ENCODE measurements at places on chromosomes 2 and 18.

- no peak for DNase-seq
Measured at GRCh38 chr2:239482778-239483712, 82.2 kb upstream of the HDAC4 start.

- DNase-seq, result no peak
Measured at GRCh38 chr2:151855111-151855510, 26.9 kb upstream of the ARL5A start.

- DNase-seq, result no peak
Measured at GRCh38 chr2:178829981-178830380, 22.8 kb upstream of the TTN start.

GRCh38 chr18:49096021-49096420 is 145.3 kb upstream of the SMAD7 start:
- DNase-seq, result no peak

DNA sequence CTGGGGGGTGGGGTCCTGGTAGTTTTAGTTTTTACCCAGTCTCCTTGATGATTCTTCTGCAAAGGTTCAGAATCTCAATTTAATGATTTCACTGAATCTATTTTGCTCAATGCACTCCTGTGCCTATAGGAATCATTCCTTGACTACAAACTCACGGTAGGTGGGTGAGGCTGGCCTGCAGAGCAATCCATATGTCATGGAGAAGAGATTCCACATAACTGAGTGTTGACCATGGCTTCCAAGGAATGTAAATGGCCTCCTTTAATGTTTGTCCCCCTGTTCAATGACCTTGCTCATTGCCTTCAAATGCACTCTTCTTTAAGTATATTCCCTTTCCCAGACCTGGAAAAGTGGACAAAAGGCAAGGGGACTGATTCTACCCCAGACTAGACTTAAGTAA is 12.5 kb downstream of the FAP start:
- DNase-seq, result no peak

Measured in stimulated activated CD8-positive, alpha-beta memory T cell treated with anti-CD3 and anti-CD28 coated beads, Interleukin-4, amount 100 ng/mL, for 4 hours (primary cell).